ENCODE measurements at places on chromosomes 12 and 14.

- no peak overlapping the region for H3K27ac ChIP-seq
- no peaks in the 10 kb centered on the region for H3K36me3 ChIP-seq
- no peaks in the 10 kb centered on the region for H3K27me3 ChIP-seq
- H3K4me1 ChIP-seq, result no peaks in the 10 kb centered on the region
- no peak for DNase-seq
- no peak overlapping the region for H3K4me3 ChIP-seq
Observed at GRCh38 chr12:97075934-97076630, 169.0 kb downstream of the NEDD1 start.

DNA sequence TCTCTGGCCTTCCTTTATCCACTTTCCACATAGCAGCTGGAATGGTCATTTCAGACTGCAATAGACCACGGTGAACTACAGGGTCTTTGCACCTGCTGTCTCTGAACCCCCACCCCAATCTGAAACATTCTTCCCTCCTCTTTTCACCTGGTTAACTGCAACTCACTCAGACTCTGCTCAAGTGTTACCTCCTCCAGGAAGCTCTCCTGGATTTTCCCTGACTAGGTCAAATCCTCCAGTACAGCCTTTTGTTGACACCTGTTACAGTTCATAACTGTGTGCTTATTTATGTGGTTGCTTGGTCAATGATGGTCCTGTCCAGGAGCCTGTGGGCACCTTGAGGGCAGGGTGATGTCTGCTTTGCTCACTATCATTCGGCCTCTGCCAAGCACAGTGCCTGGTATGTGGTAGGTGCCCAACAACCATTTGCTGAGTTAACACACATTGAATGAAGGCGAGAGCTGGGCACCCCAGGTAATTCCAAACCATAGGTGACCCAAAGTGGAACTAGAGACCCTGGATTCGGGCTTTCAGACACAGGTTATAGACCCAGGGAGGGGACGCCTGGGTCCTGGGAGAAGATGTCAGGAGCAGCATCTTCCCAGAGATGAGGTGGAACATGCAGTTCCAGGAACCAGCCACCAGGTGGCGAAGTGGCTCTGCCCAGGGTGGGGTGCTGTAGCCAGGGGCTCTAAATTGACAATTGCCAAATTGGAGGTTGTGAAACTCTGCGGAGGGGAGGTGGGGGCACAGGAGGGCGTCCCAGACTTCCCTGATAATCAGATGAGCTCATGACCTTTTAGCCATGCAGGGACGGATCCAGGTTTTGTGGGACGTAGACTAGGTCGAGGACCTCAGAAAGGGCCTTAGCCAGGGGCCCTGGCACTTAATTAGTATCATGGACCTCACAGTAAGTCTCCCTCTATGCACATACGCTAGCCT lies 28.1 kb downstream of the TRPV4 start:
- H3K4me3 ChIP-seq, result no peak overlapping the region
- no peaks in the 10 kb centered on the region for H3K36me3 ChIP-seq
- peak; percentile 65 for DNase-seq
- no peaks in the 10 kb centered on the region for H3K27me3 ChIP-seq

DNA sequence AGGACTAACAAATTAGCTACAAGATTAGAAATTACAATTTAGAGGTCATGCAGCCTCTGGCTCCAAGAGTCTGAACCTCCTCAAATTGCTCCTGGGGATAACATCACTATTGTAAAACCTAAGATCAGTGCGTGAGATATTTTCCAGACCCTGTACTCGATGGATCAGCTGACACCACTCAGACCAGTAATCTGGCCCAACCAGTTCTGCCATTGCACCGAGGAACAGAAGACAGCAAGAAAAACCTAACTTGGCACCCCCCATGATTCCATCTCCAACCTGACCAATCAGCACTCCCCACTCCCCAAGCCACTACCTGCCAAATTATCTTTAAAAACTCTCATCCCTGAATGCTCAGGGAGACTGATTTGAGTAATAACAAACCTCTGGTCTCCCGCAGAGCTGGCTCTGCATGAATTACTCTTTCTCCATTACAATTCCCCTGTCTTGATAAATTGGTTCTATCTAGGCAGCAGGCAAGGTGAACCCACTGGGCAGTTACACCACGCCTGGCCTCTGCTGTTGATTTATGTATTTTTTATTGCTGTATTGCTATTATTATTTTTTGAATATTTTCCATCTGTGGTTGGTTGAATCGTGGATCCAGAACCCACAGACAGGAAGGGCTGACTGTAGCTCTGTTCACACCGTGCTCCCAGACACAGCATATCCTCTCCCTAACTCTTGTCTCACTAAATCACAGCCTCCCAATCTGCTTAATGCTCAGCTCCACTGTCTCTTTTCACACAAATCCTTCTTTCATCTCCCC lies 9.2 kb downstream of the HEBP1 start:
- H3K36me3 ChIP-seq, result no peaks in the 10 kb centered on the region
- no peak overlapping the region for H3K27ac ChIP-seq
- no peaks in the 10 kb centered on the region for H3K27me3 ChIP-seq
- peaks cover 2% of the 10 kb centered on the region for H3K4me1 ChIP-seq

DNA sequence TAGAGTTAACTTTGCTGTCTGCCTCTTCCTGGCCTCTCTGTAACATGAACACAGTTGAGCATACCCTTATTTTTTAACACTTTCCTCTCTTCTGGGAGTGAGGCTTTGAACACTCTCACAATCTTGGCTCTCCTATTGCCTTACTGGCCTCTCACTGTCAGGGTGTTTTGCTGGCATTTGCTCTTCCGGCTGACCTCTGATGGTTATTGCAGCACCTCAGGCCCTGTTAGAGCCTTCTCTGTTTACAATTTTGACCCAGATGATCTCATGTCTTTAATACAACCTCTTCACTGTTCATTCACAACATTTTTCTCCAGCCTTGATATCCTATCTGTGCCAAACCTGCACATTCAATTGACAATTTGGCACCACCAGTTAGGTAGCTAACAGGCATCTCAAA lies 357.8 kb upstream of the USP15 start:
- no peak overlapping the region for H3K27ac ChIP-seq
- DNase-seq, result no peak
- no peaks in the 10 kb centered on the region for H3K4me1 ChIP-seq

DNA sequence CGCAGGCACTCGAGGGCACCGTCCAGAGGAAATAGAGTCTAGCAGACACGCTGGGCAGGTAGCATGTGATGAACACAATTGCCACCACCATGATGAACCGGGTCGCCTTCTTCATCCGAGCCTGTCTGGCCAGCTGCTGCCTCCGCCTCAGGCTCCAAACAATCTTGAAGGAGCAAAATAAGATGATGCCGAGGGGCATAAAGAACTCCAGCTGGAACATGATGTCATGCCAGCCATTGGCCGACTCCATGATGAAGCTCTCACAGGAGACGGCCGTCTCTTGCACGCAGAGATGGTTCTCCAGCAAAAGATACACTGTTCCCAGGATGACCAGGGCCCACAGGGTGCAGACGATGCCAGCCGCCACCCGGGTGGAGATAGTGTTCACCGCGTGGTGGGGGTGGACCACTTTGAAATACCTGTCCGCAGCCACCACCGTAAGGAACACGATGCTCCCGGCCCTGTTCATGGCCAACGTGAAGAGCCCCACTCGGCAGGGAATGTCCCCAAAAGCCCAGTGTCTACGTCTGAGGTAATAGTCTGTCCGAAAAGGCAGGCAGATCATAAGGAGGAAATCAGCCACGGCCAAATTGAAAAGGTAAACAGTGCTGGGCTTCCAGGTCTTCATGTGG lies 945 bp downstream of the HCAR1 start:
- H3K4me3 ChIP-seq, result no peak overlapping the region
- no peak overlapping the region for H3K27ac ChIP-seq
- DNase-seq, result no peak
- H3K36me3 ChIP-seq, result no peaks in the 10 kb centered on the region
- no peaks in the 10 kb centered on the region for H3K4me1 ChIP-seq

GRCh38 chr14:84409435-84409834 lies 1120.5 kb upstream of the FLRT2 start:
- no peaks in the 10 kb centered on the region for H3K27me3 ChIP-seq
- DNase-seq, result no peak
- H3K36me3 ChIP-seq, result no peaks in the 10 kb centered on the region

DNA sequence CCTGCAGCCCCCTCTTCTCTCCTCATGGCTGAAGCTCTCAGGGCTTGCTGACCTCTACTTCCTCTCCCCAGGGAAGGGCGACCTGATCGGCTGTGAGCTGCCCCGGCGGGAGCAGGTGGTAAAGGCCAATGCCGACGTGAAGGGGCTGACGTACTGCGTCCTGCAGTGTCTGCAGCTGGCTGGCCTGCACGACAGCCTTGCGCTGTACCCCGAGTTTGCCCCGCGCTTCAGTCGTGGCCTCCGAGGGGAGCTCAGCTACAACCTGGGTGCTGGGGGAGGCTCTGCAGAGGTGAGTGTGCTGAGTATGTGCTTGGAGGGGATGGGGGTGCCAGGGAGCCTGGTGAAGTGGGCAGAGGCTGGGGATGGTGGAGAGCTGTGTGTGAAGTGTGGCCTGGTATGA lies 13.7 kb downstream of the MCRS1 start:
- no peak overlapping the region for H3K4me3 ChIP-seq

GRCh38 chr12:107600581-107601144 lies 84.9 kb upstream of the PWP1 start:
- no peaks in the 10 kb centered on the region for H3K36me3 ChIP-seq
- DNase-seq, result no peak
- H3K27me3 ChIP-seq, result no peaks in the 10 kb centered on the region
- no peak overlapping the region for H3K4me3 ChIP-seq
- H3K4me1 ChIP-seq, result no peaks in the 10 kb centered on the region
- H3K27ac ChIP-seq, result no peak overlapping the region

- peaks cover 7% of the 10 kb centered on the region for H3K4me1 ChIP-seq
- H3K4me3 ChIP-seq, result no peak overlapping the region
- H3K27me3 ChIP-seq, result no peaks in the 10 kb centered on the region
- no peaks in the 10 kb centered on the region for H3K36me3 ChIP-seq
Observed at GRCh38 chr14:68780358-68781160, 12.3 kb downstream of the ZFP36L1 start.

DNA sequence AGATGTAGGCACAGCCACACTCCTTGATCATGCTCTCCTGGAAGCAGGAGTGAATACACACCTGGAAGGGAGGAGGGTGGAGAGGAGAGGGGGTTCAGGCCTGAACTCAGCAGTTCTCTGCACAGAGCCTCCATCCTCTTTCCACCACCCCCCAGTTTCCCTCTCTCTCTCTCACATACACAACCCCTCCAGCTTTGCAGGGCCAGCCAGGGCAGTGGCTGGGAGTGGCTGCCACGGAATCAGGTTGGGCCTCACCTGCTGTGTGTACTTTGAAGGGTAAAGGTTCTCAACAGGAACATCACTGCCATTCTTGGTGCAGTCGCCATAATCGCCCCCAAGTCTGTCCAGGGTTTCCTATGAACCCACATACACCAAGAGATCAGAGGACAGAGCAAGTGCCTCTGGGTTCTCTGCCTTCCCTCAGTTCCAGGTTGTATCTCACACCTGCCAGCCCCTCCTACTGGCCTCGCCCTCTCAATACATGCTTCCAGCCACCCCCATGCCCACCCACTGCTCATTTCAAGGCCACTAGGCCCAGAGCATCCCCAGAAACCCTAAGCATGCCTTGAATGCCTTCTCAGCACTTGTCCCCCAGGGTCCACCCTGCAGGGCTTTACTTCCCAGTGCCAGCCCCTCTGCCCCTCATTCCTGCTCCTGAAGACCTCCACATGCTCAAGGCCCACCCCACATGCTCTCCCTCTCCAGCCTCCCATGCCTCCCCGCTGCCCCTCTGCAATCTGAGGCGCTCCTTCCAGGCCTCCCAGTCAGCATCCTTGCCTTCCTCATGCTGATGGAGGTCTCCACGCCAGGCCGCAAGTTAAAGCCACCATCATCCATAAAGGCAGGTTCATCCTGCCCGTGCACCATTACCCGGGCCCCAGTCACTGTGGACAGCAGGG lies 12.9 kb upstream of the TNFRSF1A start:
- H3K4me1 ChIP-seq, result no peaks in the 10 kb centered on the region
- H3K27ac ChIP-seq, result no peak overlapping the region
- no peak overlapping the region for H3K4me3 ChIP-seq
- H3K36me3 ChIP-seq, result no peaks in the 10 kb centered on the region
- no peak for DNase-seq

DNA sequence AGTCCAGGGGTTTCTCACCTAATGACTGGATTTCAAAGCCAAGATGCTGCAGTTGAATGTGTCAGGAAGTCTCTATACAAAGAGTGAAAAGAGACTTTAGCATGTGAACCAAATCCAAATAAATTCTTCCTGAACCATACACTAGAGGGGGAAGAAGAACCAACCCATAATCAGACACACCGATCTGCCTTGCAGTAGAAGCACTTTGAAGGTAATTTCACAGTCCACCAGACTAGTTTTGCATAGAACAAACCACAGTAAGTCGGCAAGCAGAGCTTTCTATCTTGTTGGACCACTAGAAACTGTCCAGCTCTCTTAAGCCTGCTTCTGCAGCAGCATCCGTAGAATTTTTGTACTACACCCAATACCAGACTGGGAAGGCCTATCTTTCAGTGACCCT lies 39.3 kb downstream of the FIGNL2 start:
- H3K36me3 ChIP-seq, result no peaks in the 10 kb centered on the region
- no peak for DNase-seq
- H3K27me3 ChIP-seq, result no peaks in the 10 kb centered on the region
- no peak overlapping the region for H3K27ac ChIP-seq

GRCh38 chr14:61648377-61648776 lies 46.9 kb upstream of the HIF1A start:
- H3K36me3 ChIP-seq, result no peaks in the 10 kb centered on the region
- H3K27ac ChIP-seq, result no peak overlapping the region
- H3K27me3 ChIP-seq, result no peaks in the 10 kb centered on the region
- no peak for DNase-seq

DNA sequence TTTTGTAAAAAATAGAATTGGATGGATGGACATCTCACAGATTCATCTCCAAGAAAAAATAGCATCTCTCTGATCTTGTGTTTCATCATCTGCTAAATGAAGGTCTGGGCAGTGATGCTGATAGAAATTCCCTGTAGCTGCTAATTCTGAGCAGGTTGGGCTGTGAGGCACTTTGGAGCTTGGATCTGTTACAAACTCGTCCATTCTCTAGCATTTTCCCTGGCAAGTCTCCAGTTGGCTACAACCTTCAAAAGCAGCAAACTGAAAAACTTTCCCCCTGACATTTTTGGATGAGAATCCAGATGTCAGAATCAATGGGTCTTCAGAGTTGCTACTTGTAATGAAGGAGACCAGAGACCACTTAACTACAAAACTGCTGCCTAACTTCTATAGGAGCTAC lies 72.7 kb downstream of the TPH2 start:
- H3K4me3 ChIP-seq, result no peak overlapping the region
- no peaks in the 10 kb centered on the region for H3K36me3 ChIP-seq
- no peak for DNase-seq
- no peaks in the 10 kb centered on the region for H3K4me1 ChIP-seq
- no peak overlapping the region for H3K27ac ChIP-seq
- no peaks in the 10 kb centered on the region for H3K27me3 ChIP-seq
